ENCODE measurements at places on chromosomes 4 and X. TPM values are rescaled to one million over a fixed set of nuclear protein-coding genes. Genes with fewer than 3 reads are reported as not detected.

Gene GPR34
- not detected for total RNA-seq

Gene GLRA2
- not detected for total RNA-seq

Gene MTTP
- total RNA-seq = 0.08 TPM

Gene RTL3
- total RNA-seq = not detected

Gene WWC2
- total RNA-seq = 11.7 TPM

Gene GAGE12J
- total RNA-seq = not detected

Gene CD40LG
- total RNA-seq = not detected

Gene MAGEA12
- total RNA-seq = not detected

Gene CTSO
- total RNA-seq = 10.6 TPM

Gene ABCG2
- total RNA-seq = 1.0 TPM

Gene MXRA5
- 1.9 TPM for total RNA-seq

Gene UGT2B17
- not detected for total RNA-seq

Gene SPP1
- total RNA-seq = 0.78 TPM

Gene MAGEA2
- total RNA-seq = not detected

Gene SPATA18
- total RNA-seq = 5.9 TPM

Gene GUCY1B1
- 8.1 TPM for total RNA-seq

Gene CNGA2
- not detected for total RNA-seq

Gene CTAG1A
- not detected for total RNA-seq

Gene HHIP
- total RNA-seq = 0.24 TPM

Gene CLTRN
- total RNA-seq = 0.32 TPM

Gene BMX
- under 0.01 TPM for total RNA-seq

Gene SH3D19
- 19.8 TPM for total RNA-seq

Gene TRIM61
- total RNA-seq = 2.5 TPM

Gene PNCK
- not detected for total RNA-seq

Gene TTC29
- total RNA-seq = 0.26 TPM

Gene GPRASP1
- 1.2 TPM for total RNA-seq

Gene AFF2
- 0.16 TPM for total RNA-seq

Gene CENPU
- 9.0 TPM for total RNA-seq

Gene BGN
- 67.1 TPM for total RNA-seq

Gene SLAIN2
- total RNA-seq = 77.4 TPM

Gene KLF8
- total RNA-seq = 1.7 TPM

Gene VCX3A
- total RNA-seq = not detected

Gene LAMTOR3
- 27.9 TPM for total RNA-seq

Gene CCNI
- total RNA-seq = 201 TPM

Gene ANK2
- 8.9 TPM for total RNA-seq

Gene PDE6B
- under 0.01 TPM for total RNA-seq

Gene TMPRSS11A
- total RNA-seq = not detected

Gene GUCY1A1
- total RNA-seq = 0.39 TPM

Gene GC
- not detected for total RNA-seq

Gene SMIM10
- total RNA-seq = 11.3 TPM

Gene ARHGAP6
- total RNA-seq = 15.3 TPM

Gene RAB9A
- 38.9 TPM for total RNA-seq

Gene ADAMTS3
- total RNA-seq = 2.1 TPM

Gene ARMCX4
- 3.1 TPM for total RNA-seq

Gene KIAA1210
- not detected for total RNA-seq

Gene MUC7
- total RNA-seq = not detected

Gene SLC6A14
- under 0.01 TPM for total RNA-seq

Gene PNMA6A
- total RNA-seq = 0.80 TPM

Gene ARMCX1
- total RNA-seq = 19.3 TPM

Gene NAA11
- total RNA-seq = not detected

Gene IL1RAPL1
- total RNA-seq = 0.40 TPM

Gene TEX13C
- total RNA-seq = not detected

Gene GPRASP3
- 1.6 TPM for total RNA-seq

Gene SMPX
- total RNA-seq = not detected

Measured in epithelial cell of alveolus of lung (primary cell).